Left renal pelvis (tissue), 4 donors: ENCODE measurements at places on chromosomes 6 and 20. TPM values are rescaled to one million over a fixed set of nuclear protein-coding genes. Genes with fewer than 3 reads are reported as not detected.

DNA sequence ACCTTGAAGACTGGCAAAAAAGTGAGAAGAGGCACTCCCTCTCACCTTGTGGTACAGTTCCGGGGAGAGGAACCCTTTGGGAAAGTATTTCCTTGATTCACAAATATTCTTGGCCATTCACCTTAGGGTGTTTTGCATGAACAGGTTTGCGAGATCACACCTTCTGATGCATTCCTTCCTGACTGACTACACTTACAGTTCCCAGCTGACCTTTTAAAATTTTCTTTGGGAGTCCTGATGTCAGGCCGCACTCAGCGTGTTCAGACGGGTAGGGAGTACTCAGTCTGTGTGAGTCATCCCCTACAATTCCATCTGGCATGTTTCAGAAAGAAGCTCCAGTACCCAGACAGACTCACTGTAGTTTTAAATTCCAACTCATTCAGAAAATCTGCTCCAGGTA lies 1.7 kb downstream of the ADGRF4 start:
- DNase-seq = no peak

DNA sequence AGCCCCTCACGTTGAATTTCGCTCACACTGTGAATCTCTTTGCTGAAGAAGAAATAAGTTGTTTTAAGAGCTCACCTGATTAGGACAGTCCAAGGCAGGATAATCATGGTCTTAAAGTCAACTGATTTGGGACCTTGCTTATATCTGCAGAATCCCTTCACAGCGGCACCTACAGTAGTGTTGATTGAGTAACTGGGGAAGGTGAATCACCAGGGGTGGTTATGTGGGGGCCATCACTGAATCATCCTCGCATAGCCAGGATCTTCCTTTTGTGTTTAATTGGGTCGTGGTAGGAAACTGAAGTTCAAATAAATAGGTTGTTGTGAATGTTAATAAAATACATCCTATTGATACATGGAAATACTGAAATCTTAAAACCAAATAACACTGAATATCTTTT lies 20.2 kb upstream of the MICA start:
- no peak for DNase-seq

DNA sequence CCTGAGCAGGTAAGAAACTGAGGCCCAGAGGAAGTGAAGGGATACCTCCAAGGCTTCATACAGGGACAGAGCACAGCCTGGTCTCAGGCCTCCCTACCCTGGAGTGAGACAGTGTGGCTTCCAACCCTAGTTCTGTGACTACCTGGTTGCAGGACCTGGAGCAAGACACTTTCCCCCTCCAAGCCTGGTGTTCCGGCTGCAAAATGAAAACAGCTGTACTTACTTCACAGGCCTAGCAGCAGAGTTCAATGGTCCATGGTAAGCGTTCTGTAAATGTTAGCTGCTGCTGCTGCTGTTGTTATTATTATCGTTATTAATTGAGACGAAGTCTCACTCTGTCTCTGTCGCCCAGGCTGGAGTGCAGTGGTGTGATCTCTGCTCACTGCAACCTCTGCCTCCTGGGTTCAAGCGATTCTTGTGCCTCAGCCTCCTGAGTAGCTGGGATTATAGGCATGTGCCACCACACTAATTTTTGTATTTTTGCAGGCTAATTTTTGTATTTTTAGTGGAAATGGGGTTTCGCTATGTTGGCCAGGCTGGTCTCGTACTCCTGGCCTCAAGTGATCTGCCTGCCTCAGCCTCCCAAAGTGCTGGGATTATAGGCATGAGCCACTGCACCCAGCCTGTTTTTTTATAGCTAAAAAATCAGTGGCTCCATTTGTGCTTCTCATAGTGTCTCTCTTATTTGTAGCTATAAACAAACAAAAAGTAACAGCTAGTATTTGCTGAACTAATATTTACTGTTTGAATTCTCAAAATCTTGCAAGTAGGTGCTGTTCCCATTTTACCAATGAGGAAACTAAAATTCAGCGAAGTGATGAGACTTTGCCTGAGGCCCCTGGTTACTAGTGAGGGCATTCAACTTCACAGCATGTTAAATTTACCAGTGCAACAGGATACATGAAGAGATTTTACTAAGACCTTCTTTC lies 41.9 kb downstream of the COX4I2 start:
- no peak for DNase-seq

The RIPPLY2 gene
- polyA plus RNA-seq = not detected

DNA sequence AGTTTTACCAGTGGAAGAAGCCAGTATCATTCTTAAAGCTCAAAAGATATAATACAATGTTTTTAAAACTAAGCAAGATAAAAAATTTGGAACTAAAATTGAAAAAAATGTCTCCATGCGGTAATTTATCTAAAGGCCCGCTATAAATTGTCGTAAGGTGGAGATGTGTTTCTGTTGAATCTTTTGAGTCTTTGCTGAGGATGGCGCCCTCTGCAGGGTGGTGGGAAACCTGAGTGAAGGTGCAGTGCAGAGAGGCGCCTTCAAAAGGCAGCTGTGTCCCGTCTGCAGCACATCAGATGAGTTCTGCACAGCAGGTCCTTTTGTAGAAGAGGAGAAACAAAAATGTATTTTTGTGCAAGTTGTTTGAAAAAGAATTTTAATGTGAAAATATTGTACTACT lies 29.4 kb upstream of the KIF25 start:
- no peak for DNase-seq

DNA sequence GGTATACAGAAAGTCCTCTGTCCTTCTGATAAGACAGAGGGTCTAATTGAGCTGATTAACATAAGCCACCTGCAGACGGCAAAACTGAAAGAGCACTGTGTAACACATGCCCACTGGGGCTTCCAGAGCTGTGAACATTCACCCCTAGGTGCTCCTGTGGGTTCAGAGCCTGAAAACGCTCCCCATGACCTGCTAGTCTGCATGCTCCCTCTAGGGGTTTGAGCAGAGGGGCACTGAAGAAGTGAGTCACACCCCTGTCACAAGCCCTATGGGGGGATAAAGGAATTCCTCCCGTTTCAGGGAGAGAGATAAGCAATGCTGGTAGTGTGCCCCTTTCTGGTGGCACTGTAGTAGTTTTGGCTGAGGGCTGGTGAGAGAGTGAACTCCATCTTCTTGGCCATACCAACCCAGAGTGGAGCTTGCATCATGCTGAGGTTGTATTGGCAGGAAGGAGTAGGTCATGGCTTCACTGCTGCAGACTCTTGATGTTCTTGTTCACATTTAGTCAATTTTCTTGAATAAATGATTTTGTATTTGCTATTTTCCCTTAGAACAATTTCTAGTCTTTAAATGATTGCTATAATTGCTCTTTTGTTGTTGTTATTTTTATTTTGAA lies 637.5 kb upstream of the MAN1A1 start:
- no peak for DNase-seq

The PRR18 gene
- polyA plus RNA-seq = 0.12 TPM

The ZKSCAN8 gene
- polyA plus RNA-seq = 45.6 TPM

The USP49 gene
- polyA plus RNA-seq = 12.0 TPM

GRCh38 chr6:33073431-33073871 lies at the start of gene HLA-DPA1:
HLA-DPA1 (minus strand) TSS chr6:33073649.
- DNase-seq = no peak

DNA sequence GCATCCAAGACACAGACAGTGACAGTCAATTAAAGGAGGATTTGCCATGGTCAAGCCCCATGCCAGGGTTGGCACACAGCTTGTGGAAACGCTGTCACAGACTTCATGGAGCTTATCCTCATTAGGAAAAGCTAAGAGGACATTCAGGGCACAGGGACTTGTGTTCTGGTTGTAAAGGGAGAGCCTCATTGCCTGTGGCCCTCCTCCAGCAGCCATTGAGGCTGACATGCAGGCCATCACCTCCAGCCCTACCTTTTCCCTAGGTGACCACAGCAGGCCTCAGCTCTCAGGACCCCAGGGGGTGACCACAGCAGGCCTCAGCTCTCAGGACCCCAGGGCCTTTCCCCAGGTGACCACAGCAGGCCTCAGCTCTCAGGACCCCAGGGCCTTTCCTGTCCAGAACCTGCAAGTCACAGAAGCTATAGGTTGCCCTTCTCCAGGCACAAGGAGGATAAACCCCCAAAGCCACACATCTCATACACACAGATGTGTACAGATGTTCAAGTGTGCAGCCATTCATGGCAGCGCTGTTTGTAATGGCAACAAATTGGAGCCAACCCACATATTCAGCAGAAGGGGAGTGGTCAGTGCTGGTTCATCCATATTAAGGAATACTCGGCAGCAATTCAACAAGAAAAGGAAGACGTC lies 26.1 kb downstream of the DUSP22 start:
- no peak for DNase-seq

GRCh38 chr20:18388860-18389259 lies 78.0 kb downstream of the DZANK1 start:
- no peak for DNase-seq

- DNase-seq = no peak
Measured at GRCh38 chr6:54361734-54362133, 53.5 kb downstream of the TINAG start.

DNA sequence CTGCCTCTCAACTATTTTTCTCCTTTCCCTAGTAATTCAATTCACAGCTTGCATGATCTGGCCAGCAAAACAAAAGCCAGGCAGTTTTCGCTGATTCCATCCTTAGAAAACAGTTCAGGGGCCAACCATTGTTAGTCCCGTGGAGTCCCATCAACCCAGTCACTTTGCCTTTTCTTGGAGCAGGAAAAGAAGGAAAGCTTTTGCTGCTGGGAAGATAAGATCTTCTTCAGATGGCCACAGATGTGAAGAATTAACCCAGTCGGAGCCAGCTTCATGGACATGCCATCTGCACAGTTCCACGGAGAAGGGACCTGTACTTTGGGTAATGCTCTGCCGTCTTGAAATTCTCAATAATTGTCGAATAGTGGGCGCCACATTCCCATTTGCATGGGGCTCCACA lies 76.9 kb upstream of the TSHZ2 start:
- DNase-seq = no peak

GRCh38 chr6:162973980-162974379 lies 246.2 kb downstream of the PACRG start:
- no peak for DNase-seq

The LY6G5B gene
- 28.7 TPM for polyA plus RNA-seq

The MAN1A1 gene
- polyA plus RNA-seq = 81.1 TPM

DNA sequence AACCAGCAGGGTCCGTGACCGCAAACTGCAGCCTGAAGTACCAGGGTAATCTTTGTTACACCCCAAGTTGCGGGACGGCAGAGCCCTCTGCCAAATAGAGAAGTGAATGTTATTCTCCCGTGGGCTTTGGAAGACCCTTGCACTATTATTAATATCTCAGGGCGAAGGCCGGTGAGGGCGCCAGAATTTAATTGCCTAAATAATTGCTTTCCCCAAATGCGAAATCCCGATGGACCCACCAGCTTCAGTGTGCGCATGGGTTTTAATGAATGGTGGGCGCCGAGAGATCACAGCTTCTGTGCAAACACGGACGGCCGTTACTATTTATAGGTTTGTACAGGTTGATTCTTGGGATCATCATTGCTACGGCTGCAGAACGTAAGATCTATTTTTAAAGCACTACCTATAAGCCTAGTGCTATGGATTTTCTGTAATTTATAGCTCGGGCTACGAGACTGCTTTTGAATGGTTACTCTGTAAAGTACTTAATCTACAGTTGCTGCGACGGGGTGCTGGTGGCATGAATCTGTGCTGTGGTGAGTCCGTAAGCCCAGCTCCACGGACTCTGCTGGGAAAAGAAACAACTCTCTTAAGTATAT lies 15.2 kb upstream of the PHACTR3 start:
- DNase-seq = no peak

The BHLHE23 gene
- not detected for polyA plus RNA-seq

DNA sequence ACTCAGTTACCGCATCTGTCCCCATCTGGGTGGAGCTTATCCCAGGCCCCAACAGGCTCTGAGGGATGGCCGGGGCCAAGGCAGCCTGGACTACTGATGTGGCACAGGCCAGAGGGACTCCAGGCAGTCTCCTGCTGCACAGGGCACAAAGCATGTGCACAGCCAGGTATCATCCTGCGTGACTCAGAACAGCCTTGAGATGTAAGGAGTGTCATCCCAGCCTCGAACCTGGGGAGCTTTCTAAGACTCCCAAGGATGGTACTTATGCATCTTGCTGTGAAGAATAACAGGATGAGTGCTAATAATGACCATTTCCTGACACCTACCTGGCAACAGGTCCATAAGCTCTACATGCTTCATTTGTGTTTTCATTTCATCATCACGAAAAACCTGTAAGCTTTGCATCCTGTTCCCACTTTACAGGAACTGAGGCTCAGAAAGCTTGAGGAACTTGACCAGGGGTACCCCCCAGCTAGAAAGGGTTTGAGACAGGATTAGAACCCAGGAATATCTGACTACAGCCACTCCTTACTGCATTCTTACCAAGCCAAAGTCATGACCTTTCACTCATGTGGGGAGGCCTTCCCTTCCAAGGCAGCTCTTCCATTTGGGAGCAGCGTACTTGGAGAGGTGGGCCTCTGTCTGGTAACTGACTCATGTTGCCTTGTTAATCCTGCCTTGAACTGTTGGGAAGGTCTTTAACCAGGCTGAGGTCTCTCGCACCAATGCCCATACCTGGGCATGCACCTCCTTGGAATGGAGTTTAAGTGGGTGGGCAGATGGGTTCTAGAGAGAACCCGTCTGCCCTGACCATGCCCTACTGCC lies 1.9 kb downstream of the TRIB3 start:
- DNase-seq = no peak

GRCh38 chr6:15150207-15150606 lies 95.7 kb upstream of the JARID2 start:
- DNase-seq = no peak

The ZNF343 gene
- 20.7 TPM for polyA plus RNA-seq

DNA sequence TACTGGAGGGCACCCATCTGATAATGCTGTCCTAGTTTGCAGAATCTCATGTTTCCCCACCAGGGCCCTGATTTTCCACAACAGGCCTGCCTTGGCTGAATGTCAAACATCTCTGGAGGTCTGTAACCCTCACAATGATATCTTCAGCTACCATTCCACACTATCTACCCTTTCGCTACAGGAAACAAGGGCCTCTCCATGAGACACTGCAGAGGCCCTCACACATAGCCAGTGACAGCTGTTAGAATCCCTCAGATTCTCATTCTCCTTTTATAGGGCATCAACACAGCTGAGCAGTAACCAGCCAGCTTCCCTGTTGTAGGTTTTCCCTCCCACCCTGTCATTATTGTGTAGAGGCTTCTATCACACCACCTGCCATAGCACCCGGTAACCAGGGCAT lies 29.6 kb upstream of the MICB start:
- no peak for DNase-seq

The NKX2-2 gene
- not detected for polyA plus RNA-seq

- DNase-seq = peak; percentile 59
Measured at GRCh38 chr6:156564127-156564806, 212.9 kb upstream of the ARID1B start.

GRCh38 chr6:24547243-24547642 lies 52.5 kb downstream of the ALDH5A1 start:
- no peak for DNase-seq

DNA sequence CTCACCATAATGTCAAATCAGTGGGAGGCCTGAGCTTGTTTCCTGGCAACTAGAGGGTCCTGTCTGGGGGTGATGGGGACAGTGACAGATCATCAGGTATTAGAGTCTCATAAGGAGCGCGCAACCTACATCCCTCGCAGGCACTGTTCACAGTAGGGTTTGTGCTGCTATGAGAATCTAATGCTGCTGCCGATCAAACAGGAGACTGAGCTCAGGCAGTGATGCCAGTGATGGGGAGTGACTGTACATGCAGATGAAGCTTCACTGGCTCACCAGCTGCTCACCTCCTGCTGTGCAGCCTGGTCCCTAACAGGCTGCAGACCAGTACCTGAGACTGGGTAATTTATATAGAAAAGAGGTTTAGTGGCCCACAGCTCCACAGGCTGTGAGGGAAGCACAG lies 147.3 kb downstream of the TTLL2 start:
- DNase-seq = no peak
